ENCODE measurements at places on chromosomes 5 and 9.

- H3K27ac ChIP-seq, result no peak overlapping the region
- H3K27me3 ChIP-seq, result no peaks in the 10 kb centered on the region
- H3K4me1 ChIP-seq, result peaks cover 3% of the 10 kb centered on the region
- H3K4me3 ChIP-seq, result no peak overlapping the region
- no peaks in the 10 kb centered on the region for H3K36me3 ChIP-seq
Measured at GRCh38 chr9:125839317-125839716, 92.1 kb downstream of the PBX3 start.

DNA sequence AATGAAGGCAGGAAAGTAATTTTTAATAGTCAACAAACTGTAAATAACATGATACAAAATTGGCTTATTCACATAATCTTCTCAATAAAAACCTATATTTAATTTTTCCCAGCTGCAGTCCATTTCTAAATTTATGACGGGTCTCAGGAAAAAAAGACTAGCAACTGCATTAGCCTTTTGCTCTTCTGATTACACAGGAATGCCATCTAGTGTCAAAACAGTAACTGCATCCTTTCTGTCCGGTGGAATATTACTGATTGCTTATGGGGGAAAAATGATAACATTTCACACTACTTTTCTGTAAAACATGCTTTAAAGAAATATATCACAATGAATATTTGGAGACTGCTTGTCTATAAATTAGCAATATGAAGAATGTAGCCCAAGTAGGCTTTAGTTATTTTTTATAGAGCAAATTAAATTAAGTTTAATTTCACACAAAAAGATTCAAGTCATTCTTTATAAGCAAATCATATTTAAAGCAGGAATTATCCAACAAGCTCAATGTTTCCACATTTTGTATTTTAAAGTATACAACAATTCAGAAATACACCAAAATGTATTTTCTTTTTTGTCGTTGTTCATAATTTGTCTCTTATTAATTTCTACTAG is 534.7 kb downstream of the CDH10 start:
- no peaks in the 10 kb centered on the region for H3K27me3 ChIP-seq
- no peak for DNase-seq
- no peak overlapping the region for H3K27ac ChIP-seq
- H3K36me3 ChIP-seq, result no peaks in the 10 kb centered on the region

- DNase-seq, result no peak
- peaks cover 29% of the 10 kb centered on the region for H3K27me3 ChIP-seq
- no peaks in the 10 kb centered on the region for H3K4me1 ChIP-seq
- H3K36me3 ChIP-seq, result no peaks in the 10 kb centered on the region
- H3K4me3 ChIP-seq, result no peak overlapping the region
Measured at GRCh38 chr9:128136816-128137793, 9.6 kb upstream of the PTGES2 start.

- no peaks in the 10 kb centered on the region for H3K27me3 ChIP-seq
- DNase-seq, result no peak
- H3K4me1 ChIP-seq, result no peaks in the 10 kb centered on the region
- H3K4me3 ChIP-seq, result no peak overlapping the region
- H3K36me3 ChIP-seq, result peaks cover 25% of the 10 kb centered on the region
- H3K27ac ChIP-seq, result no peak overlapping the region
Measured at GRCh38 chr9:2191609-2191972, 176.4 kb downstream of the SMARCA2 start.
